ENCODE measurements at places on chromosomes 12 and 14. TPM values are rescaled to one million over a fixed set of nuclear protein-coding genes. Genes with fewer than 3 reads are reported as not detected.
A peak's percentile ranks its signal among the peaks of the same experiment; 100 is the strongest.

CRIP1 gene
- not detected for total RNA-seq

HOXC6 gene
- total RNA-seq, result 2.5 TPM

- DNase-seq, result no peak
Observed at GRCh38 chr14:51173863-51174262, 66.2 kb upstream of the TMX1 start.

DNA sequence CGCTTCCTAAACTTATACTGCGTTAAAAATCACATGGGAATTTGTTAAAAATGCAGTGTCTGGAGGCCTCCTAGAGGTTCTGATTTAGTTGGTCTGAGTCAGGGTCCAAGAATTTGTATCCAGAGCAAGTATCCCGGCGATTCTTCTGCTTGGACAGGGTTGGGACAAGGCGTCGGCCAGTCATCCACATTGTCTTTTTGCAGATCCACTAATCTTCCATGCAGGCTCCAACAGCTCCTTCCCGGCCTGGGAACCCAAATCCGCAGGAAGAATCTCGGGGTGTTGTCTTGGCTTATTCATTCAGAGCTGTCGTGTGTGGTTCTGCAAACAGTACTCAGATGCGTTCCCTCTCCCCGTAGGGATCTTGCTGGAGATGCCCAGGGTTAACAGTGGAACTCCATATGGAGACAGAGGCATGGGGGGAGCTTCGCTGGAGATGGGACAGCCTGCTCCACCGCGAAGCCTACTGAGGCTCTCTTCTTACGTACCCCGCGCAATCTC lies 25.3 kb downstream of the GPRC5D start:
- no peak for DNase-seq

DNA sequence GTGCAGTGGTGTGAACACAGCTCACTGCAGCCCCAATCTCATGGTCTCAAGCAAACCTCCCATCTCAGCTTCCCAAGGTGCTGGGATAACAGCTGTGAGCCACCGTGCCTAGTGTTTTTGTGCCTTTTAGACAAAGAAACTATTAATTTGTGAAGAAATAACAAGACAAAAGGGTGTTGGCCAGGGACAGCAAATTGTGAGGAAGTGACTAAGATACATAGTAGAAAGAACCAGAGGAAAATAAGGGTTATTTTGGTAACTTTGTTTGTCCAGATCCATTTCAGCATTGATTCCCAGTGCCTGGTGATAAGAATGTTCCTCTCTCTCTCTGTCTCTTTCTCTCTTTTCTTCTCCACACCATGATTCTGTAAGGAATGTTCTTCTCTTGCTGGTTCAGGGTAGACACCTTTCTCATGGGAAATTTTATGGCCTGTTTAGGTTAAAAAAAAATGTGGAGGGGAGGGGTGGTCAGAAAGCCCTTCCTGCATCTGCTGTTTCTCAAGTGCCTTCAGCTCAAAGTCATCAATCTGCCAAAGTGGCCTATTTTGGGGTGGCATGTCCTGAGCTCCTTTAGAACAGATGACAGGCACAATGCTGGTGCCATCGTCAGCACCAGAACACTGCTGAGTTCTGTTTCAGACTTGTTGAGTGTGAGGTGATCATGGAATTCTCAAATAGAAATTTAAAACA lies 184.4 kb upstream of the EEA1 start:
- no peak for DNase-seq

GRCh38 chr14:90587918-90588317 lies 191.1 kb downstream of the CALM1 start:
- DNase-seq, result no peak

DNA sequence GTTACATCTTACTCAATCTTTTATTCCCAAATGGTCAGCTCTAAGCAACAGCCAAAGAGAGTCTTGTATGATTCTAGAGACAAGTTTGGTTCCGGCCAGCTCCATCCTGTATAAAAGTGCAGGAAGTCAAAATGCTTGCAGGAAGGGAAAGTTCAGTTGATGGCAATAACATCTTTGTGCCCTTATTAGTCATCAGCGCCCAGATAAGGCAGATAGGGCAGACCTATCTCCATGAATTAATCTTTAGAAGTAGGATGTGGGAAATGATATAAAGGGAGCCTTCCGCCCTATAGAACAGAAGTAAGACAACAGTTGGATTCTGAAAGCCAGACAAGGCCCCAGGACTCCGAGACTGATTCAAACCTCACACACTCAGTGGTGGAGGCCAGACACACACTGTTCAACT lies 6.4 kb downstream of the GNS start:
- DNase-seq, result peak; percentile 58

BEST3 gene
- total RNA-seq, result 0.02 TPM

DNA sequence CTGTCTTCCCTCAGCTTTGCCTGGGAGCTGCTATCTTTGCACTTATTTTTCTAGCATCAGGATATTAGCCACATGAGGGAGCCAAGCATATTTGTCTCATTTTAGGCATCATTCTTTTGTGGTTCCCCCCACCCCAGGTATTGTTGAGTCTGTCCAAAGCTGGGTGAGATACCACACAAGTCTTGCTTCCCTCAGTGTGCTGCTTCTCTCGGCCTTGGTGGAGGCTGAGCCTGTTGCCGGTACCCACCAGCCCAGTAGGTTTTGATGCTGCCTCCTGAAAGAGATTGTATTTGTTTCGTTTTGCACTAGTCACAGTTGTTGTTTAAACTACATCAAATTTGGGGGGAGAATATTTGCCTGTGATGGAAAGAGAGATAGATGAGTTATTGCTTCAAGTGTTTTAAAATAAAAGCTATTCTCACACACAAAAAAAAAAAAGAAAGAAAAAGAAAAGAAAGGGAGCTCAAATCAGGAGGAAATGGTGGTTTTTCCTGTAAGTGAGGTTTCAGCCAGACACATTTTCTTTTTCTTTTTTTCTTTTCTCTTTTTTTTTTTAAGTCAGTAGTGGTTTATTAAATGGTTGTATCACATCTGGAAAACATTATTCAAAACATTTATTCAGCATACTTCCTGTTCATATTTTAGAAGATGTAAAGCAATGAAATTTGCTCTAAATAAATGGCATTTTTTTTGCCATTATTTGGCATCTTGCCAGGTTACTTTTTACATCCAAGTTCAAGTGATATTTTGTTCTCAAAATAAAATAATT lies 58.5 kb downstream of the SLC4A8 start:
- DNase-seq, result no peak

TBC1D30 gene
- 0.52 TPM for total RNA-seq

- DNase-seq, result no peak
Observed at GRCh38 chr12:85725991-85726390, 110.2 kb downstream of the RASSF9 start.

DNA sequence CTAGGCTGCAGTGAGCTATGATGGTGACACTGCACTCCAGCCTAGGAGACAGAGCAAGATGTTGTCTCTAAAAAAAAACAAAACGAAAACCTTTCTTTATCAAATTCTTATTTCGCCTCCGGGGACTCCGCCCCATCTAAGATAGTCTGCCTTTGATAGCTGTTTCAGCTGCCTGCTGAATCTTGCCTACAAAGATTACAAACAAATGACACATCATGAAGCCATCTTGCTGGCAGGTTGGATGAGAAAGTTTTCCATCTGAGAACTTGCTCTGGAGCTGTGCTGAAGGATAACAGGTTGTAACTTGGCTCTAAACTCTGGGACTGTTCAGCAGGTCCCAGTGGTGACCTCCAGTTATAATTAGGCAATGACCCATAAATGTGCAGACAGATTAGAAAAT lies 41.8 kb upstream of the AEBP2 start:
- DNase-seq, result peak; percentile 83

DNA sequence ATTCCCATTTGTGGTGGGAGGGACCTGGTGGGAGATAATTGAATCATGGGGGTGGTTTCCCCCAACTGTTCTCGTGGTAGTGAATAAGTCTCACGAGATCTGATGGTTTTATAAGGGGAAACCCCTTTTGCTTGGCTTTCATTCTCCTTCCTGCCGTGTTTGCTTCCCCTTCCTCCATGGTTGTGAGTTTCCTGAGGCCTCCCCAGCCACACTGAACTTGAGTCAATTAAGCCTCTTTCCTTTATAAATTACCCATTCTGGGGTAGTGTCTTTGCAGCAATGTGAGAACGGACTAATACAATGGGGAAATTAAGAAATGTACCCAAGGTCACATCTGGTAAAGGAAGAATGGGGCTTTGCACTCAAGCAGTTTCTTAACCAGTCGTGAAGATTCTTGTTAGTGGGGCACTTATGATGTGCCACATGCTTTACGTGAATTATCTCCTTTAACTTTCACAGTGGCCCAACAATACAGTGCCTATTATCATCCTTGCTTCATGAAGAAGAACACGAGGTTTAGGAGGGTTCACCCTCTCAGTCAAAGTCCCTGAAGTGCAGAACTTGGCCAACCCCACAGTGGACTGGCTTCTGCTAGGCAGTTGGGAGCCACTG lies 234.3 kb downstream of the EFCAB11 start:
- no peak for DNase-seq

ADIPOR2 gene
- total RNA-seq, result 32.5 TPM

CPNE6 gene
- total RNA-seq, result not detected

DNA sequence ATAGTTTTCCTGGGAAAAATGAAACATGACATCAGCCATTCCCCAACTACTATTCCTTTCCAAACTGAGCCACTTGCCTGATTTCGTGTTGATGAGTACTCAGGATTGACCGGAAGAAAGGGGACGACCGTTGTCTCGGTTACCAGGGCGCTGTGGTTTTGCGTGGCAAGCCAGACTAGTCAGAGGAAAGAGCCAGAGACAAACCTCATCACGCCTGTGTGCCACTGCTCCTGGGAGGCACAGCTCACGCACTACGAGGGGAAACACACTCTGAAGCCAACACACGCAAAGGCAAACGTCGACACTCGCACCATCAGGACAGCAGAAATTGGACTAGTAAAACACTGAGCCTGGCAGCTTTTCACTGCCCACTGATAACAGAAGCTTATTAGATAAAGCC lies 35.0 kb downstream of the GIT2 start:
- DNase-seq, result peak; percentile 56

DNA sequence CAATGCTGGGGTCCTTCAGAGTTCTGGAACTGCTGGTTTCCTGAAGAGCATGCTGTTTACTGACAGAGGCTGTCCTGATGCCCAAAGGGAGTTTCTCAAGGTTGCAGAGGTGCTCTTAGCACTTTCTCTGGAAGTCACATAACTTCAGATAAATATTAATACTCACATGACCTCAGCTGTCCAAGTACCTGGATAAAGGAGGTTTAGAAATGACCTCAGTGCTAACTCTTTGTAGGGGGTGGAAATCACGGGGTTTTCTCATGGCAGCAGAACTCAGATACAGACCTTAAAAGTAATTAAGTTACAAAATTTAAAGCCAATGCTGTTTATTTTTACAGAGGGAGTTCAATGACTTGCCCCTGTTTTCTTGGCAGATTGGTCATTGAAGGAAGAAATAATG lies 225.9 kb downstream of the MSRB3 start:
- DNase-seq, result no peak

- no peak for DNase-seq
Observed at GRCh38 chr12:27304856-27305255, 27.8 kb upstream of the BMAL2 start.

GRCh38 chr12:80161612-80162011 lies 62.3 kb downstream of the OTOGL start:
- DNase-seq, result no peak

REP15 gene
- total RNA-seq, result not detected

DNA sequence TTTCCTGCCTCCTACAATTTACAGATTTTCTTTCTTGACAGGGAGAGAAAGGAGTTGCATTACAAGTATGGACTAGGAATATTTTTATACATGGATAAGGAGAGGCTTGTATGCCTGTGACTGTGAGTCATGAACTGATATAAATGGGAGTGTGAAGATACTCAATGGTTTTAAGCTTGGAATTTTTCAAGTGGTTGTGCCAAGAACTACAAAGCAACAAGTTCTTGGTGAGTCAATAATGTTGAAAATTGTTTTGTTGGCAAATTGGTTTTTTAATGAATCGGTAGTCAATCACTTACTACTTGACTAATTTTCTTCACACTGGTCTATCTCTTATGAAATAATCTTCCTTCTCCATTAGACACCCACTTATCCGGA lies 58.9 kb upstream of the HMGA2 start:
- DNase-seq, result peak; percentile 43

GRCh38 chr12:42163913-42164312 lies 19.2 kb upstream of the GXYLT1 start:
- no peak for DNase-seq

GLRX5 gene
- 40.9 TPM for total RNA-seq

DNA sequence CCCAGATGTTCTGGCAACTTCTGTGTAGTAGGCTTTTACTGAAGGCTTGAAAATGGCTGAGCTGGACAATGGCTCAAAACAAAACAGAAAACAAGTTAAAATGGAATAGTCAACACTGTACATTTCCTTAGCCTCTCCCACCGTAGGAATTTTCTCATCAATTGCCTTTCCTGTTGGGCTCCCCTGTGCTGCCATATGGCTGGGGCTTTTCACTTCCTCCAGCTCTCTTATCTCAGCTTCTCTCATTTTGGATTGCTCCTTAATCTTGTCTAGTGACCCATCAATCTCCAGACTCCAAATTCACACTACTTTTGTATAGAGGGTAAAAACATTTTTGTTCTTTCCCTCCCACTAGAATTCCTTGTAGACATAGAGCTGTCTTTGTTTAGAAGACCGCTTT lies 50.4 kb upstream of the RPH3A start:
- no peak for DNase-seq

- DNase-seq, result no peak
Observed at GRCh38 chr14:103867523-103867953, 20.2 kb upstream of the PPP1R13B start.

ALDH6A1 gene
- total RNA-seq, result 8.9 TPM

LRP1-AS gene
- total RNA-seq, result not detected

- DNase-seq, result no peak
Observed at GRCh38 chr12:110112335-110112660, 11.9 kb upstream of the IFT81 start.

DNA sequence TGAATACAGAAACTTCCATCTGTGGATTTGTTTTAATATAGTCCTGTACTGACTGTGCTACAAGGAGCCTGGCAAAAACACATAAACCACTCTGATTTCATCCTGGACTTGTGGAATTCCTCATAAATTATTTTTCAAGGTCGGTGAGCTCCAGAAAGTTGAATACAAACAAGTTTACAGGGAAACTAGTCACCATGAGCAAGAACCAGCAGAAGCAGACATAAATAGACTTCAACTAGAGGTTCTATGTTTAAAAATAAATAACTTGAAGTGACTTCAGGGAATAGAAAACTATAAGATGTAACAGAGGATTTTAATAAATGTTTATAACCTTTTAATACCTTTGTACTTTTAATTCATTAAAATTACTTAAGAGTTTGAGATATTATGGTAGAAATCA lies 63.5 kb downstream of the EFCAB11 start:
- peak; percentile 26 for DNase-seq

Measured in M059J (cell line).